Central memory CD8-positive, alpha-beta T cell (primary cell): ENCODE measurements at places on chromosomes 16 and 17.

- H3K27me3 ChIP-seq = no peaks in the 10 kb centered on the region
- no peak overlapping the region for H3K4me3 ChIP-seq
- H3K36me3 ChIP-seq = peaks cover 29% of the 10 kb centered on the region
Observed at GRCh38 chr17:44061446-44061845, 5.0 kb downstream of the LSM12 start.

DNA sequence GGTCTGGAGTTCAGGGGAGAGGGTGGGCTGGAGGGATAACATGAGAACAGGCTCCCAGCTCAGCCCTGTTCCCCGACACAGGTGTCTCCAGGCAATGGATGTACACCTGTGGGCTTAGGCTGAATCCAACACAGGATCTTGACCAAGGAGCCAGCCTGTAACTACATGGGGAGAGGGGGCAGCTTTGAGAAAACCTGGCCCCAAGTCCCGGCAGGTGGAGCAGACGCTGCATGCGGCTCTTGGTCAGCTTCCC is 73.3 kb upstream of the TOB1 start:
- H3K27me3 ChIP-seq = no peaks in the 10 kb centered on the region
- DNase-seq = no peak
- peaks cover 2% of the 10 kb centered on the region for H3K36me3 ChIP-seq
- H3K4me1 ChIP-seq = peaks cover 34% of the 10 kb centered on the region

GRCh38 chr17:6471531-6472465 is 27.5 kb downstream of the PIMREG start:
- H3K4me3 ChIP-seq = no peak overlapping the region
- no peak overlapping the region for H3K27ac ChIP-seq
- peaks cover 2% of the 10 kb centered on the region for H3K36me3 ChIP-seq
- peaks cover 13% of the 10 kb centered on the region for H3K27me3 ChIP-seq
- peaks cover 6% of the 10 kb centered on the region for H3K4me1 ChIP-seq

DNA sequence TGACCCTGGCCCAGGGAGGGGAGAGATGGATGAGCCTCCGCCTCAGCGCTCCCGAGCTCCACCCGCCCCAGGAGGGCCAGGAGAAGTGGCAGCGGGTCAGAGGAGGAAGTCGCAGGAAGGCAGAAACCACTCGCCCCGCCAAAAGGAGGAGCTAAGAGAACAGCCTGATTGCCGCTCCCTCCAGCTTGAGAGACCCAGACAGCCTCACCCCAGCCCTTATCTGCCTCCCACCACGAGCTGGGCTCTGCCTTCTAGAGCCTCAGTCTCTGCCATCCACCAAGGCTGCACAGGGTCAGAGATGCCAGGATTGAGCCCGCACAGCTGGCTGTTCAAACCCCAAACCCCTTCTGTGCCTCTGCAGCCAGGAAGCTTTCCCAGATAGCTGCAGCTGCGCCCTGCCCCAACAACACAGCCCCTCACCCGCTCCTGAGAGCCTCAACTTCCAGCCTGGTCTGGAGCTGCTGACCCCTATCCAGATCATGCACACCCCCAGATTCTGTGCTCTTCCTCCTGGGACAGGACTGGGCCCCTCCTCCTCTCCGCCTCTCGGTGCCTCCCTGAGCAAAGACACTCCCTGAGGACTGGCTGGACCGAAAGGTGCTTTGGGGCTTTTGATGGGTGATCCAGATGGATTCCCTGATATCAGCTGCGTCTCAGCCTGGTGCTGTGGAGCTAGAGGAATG is 1.0 kb upstream of the ATP2A3 start:
- peak; percentile 55 for DNase-seq
- H3K27ac ChIP-seq = peak overlapping the region; percentile 82
- H3K27me3 ChIP-seq = no peaks in the 10 kb centered on the region
- peaks cover 41% of the 10 kb centered on the region for H3K4me1 ChIP-seq
- peaks cover 14% of the 10 kb centered on the region for H3K36me3 ChIP-seq

DNA sequence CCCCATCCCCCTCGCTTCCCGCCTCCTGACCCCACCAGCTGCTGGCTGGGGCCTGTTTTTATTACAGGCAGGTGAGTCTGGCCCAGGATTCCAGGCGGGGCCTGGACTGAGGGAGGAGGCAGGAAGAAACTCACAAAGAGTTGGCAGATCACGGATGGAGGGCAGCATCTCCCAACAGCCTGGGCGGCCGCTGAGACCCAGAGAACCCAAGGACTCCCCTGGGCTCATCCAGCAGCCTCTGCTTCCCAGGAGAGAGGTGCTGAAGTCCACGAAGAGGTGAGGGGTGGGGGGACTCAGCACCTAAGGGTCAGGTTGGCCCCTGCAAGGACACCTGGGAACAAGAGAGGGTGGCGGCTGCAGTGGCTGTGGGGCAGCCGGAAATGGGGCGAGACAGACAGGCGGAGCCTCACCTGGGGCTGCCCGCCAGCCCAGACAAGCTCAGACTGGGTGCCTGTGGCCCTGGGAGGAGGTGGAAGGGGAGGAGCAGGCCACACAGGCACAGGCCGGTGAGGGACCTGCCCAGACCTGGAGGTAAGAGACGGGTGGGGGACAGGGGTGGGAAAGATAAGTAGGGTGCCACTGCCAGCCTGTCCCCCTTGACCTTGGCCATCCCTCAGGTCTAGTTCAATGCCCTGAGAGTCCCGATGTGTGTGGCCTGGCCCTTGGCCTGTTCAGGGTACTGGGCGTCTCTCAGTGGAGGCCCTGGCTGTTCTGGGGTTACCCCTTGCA is 8.7 kb upstream of the ADGRG1 start:
- no peak for DNase-seq
- H3K4me3 ChIP-seq = no peak overlapping the region
- H3K4me1 ChIP-seq = peaks cover 29% of the 10 kb centered on the region
- H3K27me3 ChIP-seq = no peaks in the 10 kb centered on the region
- H3K36me3 ChIP-seq = peaks cover 1% of the 10 kb centered on the region

GRCh38 chr17:39746145-39746461 is 8.4 kb downstream of the GRB7 start:
- no peak for DNase-seq
- no peaks in the 10 kb centered on the region for H3K4me1 ChIP-seq
- no peak overlapping the region for H3K27ac ChIP-seq
- H3K36me3 ChIP-seq = peaks cover 2% of the 10 kb centered on the region

DNA sequence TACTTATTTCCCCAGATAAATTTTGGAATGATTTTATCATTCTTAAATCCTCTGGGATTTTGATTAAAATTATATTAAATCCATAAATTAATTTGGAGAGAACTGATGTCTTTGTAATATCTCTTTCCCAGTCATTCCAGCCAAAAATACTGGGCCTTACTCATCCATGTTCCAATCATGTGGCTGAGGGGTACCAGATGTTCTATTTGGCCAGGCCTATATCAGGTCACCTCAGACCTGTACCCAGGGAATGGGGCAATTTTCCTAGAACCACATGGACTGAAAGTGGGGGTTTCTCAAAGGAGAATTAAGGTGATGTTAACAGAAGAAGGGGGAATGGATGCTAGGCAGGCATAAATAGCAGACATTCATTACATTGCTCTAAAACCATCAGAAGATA is 7.5 kb downstream of the SNTB2 start:
- H3K36me3 ChIP-seq = peaks cover 4% of the 10 kb centered on the region
- no peak overlapping the region for H3K27ac ChIP-seq
- H3K4me3 ChIP-seq = no peak overlapping the region
- no peak for DNase-seq
- peaks cover 53% of the 10 kb centered on the region for H3K4me1 ChIP-seq

DNA sequence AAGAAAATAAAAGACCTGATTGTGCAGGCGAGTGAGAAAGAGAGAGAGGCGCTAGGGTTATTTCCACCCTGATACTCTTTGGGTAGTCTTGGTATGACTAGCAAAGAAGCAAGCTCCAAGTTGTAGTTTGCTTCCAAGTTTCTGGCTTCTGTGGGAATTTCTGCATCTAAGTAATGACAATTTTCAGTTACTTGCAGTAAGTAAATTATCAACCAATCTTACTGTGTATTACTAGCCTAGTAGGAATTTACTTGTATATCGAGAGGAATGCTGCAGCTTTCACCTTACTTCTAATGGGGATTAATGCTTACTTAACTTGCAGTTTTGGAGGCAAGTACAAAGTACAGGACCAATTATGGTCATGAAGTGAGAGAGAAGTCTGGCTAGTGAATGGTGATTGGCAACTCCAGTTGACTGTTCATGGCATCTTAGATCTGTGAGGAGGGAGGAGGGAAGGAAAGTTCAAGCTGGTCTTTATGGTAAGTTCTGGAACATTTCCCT is 31.9 kb downstream of the TENT4B start:
- H3K36me3 ChIP-seq = peaks cover 3% of the 10 kb centered on the region
- H3K4me3 ChIP-seq = no peak overlapping the region
- H3K27me3 ChIP-seq = no peaks in the 10 kb centered on the region
- DNase-seq = no peak

- no peaks in the 10 kb centered on the region for H3K36me3 ChIP-seq
- H3K4me3 ChIP-seq = no peak overlapping the region
- peaks cover 4% of the 10 kb centered on the region for H3K4me1 ChIP-seq
- H3K27ac ChIP-seq = no peak overlapping the region
Observed at GRCh38 chr16:55734665-55735064, 78.9 kb downstream of the SLC6A2 start.
